ENCODE measurements at places on chromosomes 3 and 15.

DNA sequence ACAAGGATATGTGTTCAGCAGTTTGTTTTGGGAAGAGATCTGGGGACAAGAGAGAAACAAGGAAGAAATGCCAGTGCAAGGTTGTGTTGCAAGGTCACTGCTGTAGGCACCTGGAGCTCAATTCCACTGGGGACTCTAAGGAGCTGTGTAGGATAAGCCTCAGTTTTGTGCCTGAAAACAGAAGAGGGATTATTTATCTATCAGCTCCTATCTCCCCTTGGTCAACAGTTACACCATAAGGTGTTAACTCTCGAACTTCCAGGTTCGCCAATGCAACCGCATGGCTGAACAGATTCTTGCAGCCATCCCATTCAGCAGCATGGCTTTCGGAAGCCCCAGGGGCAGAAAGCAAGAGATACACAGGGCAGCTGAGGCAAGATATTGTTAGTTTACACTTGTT is 41.6 kb upstream of the CNOT10 start:
- DNase-seq: no peak

DNA sequence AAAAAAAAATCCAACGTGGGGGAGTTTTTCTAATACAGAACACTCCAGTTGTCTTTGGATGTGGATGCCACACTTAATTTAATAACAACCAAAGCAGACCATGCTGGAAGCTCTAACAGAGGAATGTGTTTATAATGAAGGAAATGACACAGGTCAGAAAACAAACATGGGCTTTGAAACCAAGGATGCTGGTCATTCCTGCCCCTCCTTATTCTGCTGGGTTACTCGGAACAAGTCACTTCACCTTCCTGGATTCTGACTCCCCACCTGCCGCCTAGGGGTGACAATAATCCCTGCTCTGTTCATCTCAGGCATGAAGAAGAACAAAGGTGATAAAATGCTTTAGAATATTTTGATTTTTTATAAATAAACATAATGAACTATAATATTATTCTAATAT is 240.9 kb upstream of the ADAMTS9 start:
- no peak for DNase-seq

DNA sequence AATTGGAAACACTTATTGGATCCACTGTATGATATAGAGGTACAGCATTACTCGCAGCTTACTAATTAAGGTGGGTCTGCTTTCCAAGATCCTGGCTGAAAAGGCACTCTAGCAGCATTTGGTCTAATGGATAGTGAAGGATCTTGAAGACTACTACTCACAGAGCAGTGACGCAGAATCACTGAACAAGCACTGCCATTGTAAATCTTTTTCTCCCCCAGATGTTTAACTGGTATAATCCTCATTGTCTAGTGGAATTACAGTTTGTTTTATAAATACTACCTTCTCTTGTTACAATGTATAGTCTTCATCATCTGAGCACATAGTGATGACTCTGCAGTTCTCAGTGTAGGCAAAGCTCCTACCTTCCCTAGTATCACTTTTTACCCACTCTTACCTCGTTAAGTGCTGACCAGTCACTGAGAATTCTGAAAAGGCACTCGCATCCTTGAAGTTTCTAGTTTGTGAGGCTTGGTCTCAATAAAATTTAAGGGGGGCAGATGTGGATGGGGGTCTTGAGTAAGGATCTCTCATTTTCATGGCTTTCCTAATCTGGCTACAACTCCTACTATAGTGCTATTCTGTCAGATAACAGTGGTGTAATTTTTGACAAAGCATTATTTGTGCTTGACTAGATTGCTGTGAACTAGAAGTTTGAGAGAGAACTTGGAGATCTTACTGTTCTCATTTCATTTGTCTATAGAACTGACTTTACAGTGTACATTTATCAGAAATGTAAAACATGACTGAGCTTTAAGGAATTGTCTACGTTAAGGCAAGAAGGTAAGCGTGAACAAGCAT is 23.2 kb downstream of the MAPK6 start:
- DNase-seq: no peak

DNA sequence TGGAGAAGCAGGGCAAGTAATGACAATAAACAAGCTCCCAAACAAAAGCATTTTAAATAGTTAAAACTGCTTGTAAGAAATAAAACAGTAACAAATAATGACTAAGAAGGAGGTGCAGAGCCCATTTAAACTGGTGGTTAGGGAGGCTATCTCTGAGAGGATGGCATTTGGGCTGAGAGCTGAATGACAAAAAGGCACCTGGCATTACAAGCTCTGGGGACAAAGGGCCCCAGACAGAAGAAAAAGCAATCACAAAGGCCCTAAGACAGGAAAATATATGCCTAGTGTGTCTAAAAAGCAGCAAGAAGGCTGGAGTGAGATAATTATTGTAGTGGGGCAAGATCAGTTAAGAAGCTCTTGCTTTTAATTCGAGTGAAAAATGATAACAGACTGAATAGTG is 9.6 kb downstream of the TMEM39A start:
- no peak for DNase-seq

- peak; percentile 7 for DNase-seq
These were observed 7.8 kb upstream of the GPR171 start for GRCh38 chr3:151210676-151211381.

DNA sequence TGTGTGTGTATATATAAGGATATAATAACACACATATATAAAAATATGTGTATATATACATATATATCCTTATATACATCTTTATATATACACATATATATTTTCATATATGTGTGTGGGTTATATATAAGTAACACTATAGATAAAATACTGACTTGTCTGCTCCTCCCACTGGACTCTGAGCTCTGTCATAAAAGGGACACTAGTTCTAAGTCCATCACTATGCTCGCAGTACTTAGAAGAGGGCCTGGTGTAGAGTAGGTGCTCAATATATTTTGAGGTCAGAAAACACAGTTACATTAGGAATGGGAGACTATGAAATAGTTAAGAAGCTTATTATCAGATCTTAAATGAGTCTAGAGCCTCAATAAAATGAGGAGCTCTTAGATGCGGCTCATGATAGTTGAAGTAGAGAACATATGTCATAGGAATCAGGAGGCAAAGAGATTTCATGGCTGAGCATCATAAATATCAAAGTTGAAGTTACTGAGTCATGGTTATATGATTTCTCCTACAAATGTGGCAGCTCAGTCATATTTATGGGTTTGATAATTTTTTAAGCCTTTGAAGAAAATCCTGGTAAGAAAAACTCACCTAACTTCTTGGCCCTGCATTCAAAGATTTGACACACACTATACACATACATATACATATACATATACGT is 371.2 kb upstream of the THBS1 start:
- no peak for DNase-seq

DNA sequence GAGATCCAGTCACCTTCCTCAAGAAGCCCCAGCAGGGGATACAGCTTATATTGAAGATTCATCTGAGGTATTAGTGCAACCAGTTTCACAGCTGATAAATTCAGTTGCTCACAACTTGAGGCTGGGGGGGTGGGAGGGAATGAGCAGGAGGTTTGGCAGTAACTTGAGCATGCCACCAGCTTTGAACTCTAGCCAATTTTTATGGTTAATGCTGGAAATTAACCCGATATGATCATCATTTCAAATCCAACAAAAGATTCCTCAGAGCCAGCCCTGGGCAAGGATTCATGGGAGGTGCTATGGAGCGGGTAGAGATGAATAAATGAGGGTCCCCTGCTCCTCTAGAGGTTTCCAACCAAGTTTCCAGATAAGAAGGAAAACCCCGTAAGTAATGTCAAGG is 73.1 kb upstream of the HES1 start:
- no peak for DNase-seq

DNA sequence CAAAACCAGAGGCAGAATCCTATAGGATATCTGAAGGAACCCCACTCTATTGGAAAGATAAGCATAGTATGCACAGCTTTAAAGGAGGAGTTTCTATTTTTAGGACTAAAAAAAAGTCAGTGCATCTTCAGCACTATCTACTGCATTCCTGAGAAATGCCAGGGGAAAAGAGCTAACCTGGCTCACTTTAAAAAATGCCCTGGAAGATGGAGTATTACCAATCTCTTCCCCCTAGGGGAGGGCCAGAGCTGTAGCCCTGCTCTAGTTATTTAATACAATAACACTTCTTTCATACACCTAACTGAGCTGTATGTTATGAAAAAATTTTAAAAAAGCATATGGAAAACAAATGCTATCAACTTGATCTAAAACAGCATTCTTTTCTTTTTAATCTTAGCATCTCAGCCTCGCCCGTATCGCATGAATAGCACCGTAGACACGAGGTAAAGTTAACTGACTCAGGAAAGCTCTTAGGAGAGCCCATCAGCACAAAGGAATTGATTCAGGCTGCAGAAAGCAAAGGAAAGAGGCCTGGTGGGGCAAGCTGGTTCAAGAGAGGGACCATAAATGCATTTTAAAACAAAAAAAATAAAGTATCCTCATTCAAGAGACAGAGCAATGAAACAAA is 50.2 kb downstream of the TGM4 start:
- DNase-seq: no peak

DNA sequence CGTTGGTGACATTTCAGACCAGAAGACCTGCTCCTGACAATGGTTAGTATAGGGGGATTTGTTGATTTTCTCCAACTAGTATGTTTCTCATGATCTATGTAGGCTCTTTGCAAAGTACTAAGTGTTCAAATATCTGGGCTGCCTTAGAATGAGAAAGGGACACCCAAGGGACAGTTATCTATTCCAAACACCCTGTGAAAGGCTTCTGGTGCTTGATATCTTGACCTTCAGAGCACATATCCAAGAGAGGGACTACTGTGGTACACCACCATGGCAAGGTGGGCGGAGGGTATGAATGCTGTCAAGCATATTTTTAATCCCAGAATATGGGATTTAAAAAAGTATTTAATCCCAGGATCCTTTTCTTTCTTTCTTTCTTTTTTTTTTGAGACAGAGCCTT is 1.1 kb downstream of the FANCD2OS start:
- no peak for DNase-seq

DNA sequence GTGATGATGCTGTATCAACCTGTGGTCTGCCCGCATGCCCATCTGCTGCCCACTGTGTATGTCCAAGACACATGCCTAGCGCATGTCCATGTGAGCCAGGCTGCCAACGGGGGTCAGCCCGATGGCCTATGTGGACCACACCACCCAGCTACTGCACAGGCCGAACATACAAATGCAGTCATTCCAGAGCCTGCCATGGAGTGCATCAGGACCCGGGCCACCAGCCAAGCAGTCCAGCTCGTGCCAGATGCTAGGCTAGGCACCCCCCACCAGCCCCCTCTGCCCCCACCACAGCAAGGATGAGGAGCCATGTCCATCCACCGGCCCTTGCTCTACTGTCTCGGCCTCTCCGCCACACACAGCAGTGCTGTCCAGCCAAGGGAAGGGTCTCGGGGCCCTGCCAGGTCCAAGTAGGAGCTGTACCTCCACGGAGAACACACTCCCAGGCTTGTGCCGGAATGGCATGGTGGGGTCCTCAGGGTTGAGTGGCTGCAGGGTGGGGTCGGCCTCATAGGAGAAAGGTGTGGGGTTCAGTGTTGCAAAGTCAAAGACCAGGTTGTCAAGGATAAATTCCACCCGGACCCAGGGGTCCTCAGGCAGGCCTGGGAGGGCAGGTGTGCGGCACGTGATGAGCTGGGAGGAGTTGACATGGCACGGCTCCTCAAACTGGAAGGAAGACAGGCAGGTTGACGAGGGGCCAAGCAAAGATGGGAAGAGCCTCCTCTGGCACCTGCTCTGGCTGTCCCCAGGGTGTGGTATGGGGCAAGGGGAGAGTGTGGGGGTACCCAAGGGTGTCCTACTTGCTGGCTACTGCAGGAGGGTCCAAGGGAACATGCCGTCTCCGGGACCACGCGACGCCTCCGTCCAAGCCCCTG is 15.3 kb downstream of the PLXNB1 start:
- no peak for DNase-seq

- no peak for DNase-seq
These were observed 757 bp downstream of the PAQR5 start for GRCh38 chr15:69299451-69299886.

DNA sequence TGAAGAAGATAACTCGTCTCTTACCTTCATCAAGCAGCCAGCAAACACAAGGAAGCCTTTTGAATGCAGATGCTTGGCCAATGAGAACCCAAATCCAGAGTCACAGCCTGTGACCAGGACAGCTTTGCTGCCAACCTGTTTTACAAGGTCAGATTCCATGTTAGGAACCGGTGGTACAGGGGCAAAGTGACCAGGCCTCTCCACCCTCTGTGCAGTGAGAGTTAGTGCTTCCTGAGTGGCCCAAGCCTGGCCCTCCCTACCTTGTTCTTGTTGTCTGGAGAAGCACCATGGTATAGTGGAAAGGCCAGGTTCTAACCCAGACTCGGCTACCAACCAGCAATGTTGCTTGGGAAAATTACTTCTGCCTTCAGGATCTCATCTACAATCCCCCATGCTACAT is 23.4 kb downstream of the BDH1 start:
- DNase-seq: no peak

DNA sequence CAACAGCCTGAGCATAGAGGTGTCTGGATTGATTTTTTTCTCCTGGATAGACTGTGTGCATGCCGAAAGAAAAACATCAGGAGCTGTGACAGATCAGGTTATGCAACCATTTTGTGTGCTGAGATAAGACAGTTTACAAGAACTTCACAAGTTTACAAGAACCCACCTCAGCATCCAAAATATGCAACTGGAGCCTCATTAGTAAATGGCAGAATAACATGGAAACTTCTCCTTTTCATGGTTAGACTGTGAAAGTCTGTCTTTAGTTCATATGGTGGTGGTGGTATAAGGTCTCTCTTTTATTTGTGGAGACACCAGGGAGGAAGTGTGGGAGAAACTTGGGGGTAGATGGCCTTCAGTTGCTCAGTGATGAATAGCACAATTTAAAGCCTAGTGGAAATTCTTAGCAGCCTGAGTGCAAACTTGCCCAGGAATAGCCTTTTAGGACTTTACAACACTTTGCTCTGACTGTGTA is 3.7 kb upstream of the ZNF609 start:
- no peak for DNase-seq

- no peak for DNase-seq
These were observed 206.6 kb downstream of the SHQ1 start for GRCh38 chr3:72641684-72642083.

- DNase-seq: peak; percentile 34
These were observed 67.6 kb downstream of the NR1D2 start for GRCh38 chr3:24012589-24013269.

DNA sequence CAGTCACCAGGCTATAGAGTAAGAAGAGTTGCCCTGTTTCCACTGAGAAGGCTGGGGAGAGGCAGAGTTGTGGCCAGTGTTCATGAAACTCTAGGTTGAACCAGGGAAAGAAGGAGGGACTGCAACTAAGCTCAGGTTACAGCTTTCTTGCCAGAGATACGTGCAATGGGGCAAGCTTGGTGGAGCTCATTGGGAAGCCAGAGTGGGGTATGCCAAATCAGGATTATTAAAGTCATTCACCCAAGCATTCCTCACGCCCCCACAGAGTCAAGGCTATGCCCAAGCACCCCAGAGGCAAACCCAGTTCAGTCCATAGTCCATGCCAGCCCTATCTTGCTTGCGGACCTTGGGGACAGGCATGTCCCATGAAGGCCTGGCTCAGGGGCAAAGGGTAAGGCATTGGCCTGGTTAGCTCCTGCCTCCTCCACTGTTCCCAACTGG is 17.6 kb downstream of the SLC6A20 start:
- DNase-seq: no peak

GRCh38 chr3:108620250-108620649 is 30.7 kb downstream of the DZIP3 start:
- no peak for DNase-seq
